Spinal cord (tissue), 10 donors: ENCODE measurements at places on chromosomes 3 and 15.

DNA sequence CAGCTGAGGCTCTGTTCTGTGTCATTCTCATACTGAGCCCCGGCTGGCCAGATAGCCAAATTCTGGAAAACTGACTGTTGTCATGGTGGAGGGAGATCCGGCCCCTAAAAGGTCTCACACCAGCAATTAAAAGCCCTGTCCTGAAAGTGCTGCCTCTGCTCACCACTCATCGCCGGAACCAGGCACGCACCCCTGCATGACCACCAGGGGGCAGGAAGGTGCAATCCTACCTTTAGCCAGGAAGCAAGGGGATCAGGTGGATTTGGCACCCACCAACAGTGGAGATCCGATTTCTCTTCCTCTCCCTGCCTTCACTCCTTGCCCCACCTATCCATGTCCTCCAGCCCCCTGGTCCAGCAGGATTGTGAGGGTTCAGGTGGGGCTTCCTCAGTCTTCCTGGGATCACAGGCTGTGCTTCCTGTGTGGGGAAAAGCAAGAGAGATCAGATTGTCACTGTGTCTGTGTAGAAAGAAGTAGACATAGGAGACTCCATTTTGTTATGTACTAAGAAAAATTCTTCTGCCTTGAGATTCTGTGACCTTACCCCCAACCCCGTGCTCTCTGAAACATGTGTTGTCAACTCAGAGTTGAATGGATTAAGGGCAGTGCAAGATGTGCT, 16.1 kb upstream of the CACNA2D2 start:
- DNase-seq, result no peak

DNA sequence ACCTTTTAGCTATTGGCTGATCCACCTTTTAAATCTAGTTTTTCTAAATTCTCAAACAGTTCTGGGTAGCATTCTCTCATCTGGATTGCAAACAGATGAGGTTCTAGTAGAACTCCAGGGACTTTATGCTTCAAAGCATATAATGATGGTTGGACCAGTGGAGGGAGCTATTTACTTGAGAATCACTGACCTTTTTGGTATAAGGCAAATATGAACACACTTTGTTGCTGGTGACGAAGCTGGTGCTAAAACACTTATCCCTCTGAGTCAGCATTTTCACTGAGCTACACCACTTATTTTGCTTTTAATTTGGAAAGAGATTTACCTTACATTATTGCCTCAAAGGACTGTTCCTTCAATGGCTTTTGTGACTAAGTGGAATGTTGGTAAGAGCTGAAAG, 58.6 kb upstream of the SLITRK3 start:
- no peak for DNase-seq

DNA sequence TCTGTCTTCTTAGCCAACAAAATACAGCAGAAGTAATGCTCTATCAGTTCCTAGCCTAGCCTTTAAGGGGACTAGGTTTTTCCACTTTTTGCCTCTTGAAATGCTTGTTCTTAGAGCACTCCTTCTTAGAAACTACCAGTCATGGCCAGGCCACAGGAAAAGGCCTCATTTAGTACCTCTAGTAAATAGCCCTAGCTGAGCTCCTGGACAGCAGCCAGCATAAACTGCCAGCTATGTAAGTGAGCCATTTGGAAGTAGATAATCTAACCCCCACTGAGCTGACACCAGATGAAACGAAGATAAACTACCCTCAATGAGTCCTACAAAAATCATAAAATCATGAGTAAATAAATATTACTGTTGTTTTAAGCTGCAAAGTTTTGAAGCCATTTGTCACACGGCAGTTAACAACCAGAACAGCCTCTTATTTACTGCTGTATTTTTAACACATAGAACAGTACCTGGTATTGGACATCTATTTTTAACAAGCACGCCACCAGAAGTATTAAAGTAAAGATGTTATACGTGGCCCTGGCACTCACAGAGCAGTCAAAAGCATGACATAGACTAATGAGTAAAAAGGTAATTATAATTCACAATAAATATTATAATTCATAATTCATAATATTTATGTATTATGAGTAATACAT, 12.0 kb downstream of the TBC1D5 start:
- DNase-seq, result no peak

DNA sequence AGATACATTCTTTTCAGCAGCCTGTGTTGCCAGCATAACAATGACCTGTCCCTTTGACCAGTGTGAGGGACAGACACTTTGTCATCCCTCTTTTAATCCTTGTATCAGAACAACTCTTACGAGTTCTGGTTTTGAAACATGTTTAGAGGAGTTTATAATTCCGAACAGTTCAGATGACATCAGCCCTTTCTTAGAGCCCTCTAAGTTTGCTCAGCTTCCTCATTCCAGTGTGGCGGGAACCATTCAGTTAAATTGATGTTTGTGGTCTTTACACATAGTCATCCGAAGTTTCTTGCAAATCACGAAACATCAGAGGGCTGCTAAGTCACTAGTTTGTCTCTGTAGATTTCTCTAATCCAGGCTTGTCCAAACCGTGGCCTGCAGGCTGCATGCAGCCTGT, 102.5 kb downstream of the AKAP13 start:
- no peak for DNase-seq

GRCh38 chr3:42499478-42499871, 3.0 kb upstream of the VIPR1 start:
- DNase-seq, result no peak

GRCh38 chr3:43176666-43177065, 70.8 kb upstream of the POMGNT2 start:
- no peak for DNase-seq

DNA sequence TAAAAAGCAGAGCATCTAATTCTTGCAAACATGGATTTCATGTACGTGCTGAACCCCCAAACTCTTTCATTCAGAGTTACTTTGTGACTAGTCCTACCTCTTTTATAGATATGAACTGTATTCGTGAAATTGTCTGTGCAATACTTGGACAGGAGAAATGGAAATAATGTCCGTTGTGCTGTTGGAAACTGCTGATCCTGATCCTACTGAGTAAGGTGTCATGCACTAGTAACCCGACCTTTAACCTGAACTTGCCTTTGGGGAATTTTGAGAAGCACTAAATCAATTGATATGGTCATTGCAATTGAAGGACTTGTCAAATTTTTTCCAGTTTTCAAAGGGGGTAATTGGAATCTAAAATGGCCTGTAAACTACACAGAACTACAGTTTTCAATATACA, 856.4 kb downstream of the ROBO1 start:
- no peak for DNase-seq

DNA sequence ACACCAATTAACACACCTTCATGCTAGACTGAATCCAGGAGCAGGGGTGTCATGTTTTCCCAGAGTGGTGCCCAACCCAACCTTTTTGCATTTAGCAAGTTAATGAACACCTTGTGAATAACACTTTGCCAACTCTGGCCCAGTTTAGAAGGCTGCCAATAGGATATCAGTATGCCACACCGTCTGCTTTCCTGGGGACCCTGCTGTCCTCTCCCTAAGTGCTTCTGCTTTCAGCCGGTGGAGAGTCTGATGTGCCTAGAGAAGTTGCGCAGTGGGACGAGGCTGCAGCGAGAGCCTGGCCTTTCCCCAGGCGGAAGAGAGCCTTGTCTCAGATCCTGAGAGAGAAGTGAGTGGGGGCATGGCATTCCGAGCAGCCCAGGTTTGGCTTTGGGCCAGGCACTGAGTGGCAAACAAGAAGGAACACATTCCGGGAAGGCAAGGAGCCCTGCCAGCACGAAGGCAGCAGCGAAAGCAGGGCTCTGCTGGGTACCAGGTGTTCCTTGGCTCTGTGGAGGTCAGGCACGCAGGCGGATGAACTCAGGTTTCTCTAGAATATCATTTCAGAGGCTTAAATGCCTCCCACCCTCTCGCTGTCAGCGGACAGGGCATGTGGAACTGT, 36.9 kb downstream of the SENP8 start:
- peak; percentile 91 for DNase-seq

- DNase-seq, result no peak
Measured at GRCh38 chr3:126514161-126514560, 3.4 kb downstream of the UROC1 start.

- no peak for DNase-seq
Measured at GRCh38 chr3:115236496-115236895, 89.4 kb upstream of the ZBTB20 start.

GRCh38 chr3:43043071-43043766, 62.7 kb downstream of the POMGNT2 start:
- no peak for DNase-seq

DNA sequence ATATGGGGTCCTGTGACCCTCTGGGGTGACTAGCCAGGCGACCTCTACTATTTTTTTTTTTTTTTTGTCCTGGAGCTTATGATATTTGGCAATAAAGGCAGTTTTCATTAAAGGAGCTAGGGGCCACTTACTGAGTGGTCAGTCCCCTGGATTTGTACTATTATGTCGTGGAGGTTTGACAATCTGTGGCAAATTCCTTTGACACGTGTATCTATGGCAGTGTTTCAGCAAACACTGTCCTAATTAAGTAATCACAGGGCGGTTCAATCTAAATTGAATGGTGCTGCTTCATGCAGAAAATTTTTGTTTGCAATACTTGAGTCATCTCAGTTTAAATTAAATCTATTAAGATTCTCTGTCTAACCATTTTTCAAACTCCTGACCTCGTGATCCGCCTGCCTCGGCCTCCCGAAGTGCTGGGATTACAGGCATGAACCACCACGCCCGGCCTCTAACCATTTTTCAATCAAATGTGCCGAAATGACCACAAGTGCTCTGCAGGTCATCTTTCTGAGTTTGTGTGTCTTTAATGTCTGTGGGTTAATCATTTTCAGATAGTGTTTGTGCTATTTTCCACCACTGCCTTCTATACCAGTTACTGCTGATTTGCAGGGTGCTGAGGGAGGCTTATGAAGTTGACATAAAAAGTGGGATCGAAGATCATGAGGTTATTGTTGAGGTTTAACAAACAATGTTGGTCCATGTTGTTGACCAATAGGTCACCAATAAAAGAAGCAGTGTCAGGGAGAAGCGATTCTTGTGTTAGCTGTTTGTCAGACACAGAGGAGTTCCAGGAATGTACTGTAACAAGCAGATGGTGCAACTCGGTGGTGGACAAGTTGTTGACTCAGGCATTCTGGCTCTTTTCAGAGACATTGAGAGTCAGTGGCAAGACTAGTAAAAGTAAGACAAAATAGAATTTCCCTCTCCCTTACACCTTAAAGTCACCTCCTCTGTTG, 18.6 kb upstream of the SLC2A2 start:
- no peak for DNase-seq

GRCh38 chr3:13504161-13504831, 24.2 kb downstream of the HDAC11 start:
- no peak for DNase-seq

- peak; percentile 64 for DNase-seq
Measured at GRCh38 chr3:8982509-8982908, 19.2 kb upstream of the RAD18 start.

DNA sequence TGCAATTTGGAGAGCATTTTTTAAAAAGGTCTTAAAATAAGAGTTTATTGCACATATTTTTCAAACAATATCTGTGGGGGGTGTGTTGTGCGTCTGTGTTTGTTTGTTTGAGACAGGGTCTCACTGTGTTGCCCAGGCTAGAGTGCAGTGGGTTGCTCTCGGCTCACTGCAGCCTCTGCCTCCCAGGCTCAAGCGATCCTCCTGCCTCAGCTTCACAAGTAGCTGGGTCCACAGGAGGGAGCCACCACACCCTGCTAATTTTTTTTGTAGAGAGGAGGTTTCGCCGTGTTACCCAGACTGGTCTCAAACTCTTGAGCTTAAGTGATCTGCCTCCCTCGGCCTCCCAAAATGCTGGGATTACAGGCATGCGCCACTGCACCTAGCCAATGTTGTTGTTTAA, 2.7 kb downstream of the MLF1 start:
- no peak for DNase-seq

- no peak for DNase-seq
Measured at GRCh38 chr3:100836661-100837060, 127.4 kb downstream of the TFG start.

GRCh38 chr3:126995254-126995780, 12.4 kb downstream of the PLXNA1 start:
- no peak for DNase-seq

DNA sequence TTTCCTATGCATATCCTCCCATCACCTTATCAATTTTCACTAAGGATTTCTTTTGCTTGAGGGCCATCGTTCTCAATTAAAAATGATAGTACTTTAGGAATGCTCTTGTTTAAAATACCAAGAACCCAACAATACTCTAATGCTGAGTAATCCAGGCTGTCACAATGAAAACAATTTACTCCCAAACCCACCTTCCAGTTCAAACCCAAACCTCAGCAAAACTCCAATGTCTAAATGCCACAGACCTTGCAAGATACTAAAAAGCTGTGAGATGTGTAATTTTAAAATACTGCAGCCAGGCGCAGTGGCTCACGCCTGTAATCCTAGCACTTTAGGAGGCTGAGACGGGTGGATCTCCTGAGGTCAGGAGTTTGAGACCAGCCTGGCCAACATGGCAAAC, 889.8 kb downstream of the ROBO1 start:
- no peak for DNase-seq

DNA sequence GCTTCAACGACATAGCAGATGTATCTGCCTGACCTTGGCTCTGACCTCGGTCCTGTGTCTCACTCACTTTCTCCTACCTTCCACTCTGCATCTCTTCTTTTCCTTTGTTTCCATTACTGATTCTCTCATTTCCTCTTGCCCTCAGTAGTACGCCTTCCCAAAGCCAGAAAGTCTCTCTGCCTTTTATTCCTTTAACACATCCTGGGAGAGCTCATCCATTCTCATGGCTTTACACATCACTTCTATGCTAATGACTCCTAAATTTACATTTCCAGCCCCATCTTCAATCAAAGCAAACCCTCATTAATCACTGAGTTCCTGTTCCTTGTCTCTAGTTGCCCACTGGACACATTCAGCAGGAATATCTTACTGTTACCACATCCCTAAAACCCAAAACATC, 938.6 kb downstream of the NTRK3 start:
- no peak for DNase-seq
